Fibroblast of gingiva (primary cell): ENCODE measurements at places on chromosomes 4 and X.

DNA sequence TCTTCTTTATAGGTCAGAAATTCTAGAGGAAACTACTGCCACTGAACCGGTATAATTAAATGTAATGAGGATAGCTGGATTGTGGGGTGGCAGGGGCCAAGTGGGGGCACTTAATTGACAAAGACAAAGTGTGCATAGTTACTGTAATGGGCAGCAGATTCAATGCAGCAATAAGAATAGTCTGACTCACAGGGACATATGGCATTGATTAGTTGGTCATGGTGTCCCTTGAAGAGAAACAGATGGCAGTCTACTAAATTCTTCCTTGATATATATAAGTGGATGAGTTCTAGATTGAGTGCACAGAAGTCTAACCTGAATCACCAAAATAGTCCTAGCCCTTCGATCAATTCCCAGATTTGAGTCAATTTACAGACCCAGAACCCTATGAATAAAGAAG, 31.6 kb downstream of the ETDC start:
- peak; percentile 67 for DNase-seq

GRCh38 chr4:71262161-71262560, 76.7 kb upstream of the SLC4A4 start:
- DNase-seq, result no peak

- DNase-seq, result no peak
These were observed 2352.3 kb downstream of the PCDH7 start for GRCh38 chr4:33072298-33073089.

DNA sequence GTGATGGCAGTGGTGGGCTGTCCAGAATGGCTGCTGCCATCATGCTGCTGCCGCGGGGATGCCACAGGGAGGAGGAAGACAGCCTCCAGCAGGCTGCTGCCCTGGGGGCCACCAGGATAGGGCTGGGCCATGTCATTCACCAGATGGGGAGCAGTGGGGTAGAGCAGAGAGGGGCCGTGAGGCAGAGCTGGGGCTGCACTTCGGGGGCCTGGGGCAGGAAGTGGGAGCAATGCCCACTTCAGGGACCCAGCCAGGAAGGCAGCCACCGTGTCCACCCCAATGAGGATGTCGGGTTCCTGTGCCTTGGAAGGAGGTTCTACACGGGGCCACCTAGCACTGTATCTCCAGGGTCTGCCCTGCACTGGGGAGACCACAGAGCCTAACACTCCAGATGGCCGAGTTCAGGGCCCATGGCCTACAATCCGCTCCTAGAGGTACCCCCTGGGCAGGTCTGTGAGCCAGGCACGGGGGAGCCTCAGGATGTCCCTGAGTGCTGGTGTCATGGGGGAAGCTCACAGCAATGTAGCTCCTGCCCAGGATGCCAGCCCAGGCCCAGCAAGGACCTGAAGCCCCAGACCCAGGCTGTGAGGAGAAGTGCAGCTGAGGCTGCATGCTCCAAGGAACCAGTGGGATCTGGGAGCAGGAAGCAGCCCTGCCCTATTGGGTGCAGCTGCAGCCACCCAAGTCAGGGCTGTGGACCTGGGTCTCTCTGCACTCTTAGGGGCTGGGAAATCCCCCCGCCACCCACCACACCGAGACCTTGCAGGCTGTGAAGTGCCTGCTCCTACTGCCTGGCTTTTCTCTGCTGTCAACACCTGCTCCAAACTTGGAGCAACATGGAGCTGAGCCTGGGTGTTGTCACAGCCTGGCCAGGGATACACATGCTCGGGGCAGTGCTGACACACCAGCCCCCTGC, 140.3 kb downstream of the PDHA2 start:
- no peak for DNase-seq

GRCh38 chrX:110321081-110321480, 3.2 kb upstream of the AMMECR1 start:
- no peak for DNase-seq

GRCh38 chrX:40083120-40083978, 14.4 kb downstream of the BCOR start:
- DNase-seq, result no peak
